Naive thymus-derived CD4-positive, alpha-beta T cell (primary cell): ENCODE measurements at places on chromosomes 7 and 10. TPM values are rescaled to one million over a fixed set of nuclear protein-coding genes. Genes with fewer than 3 reads are reported as not detected.

DPCD gene
- 0.64 TPM for total RNA-seq

GNGT1 gene
- not detected in 2 replicates for total RNA-seq

GRCh38 chr7:26022982-26023381, 129.0 kb upstream of the NFE2L3 start:
- no peaks in the 10 kb centered on the region for H3K4me1 ChIP-seq
- H3K27me3 ChIP-seq, result no peaks in the 10 kb centered on the region
- no peak overlapping the region for H3K4me3 ChIP-seq
- no peak for DNase-seq

GRCh38 chr10:103549349-103549685, 55.8 kb downstream of the NEURL1 start:
- H3K4me1 ChIP-seq, result peaks cover 4% of the 10 kb centered on the region
- no peaks in the 10 kb centered on the region for H3K27me3 ChIP-seq
- H3K27ac ChIP-seq, result no peak overlapping the region
- no peak overlapping the region for H3K4me3 ChIP-seq
- DNase-seq, result no peak
- no peaks in the 10 kb centered on the region for H3K36me3 ChIP-seq

DNA sequence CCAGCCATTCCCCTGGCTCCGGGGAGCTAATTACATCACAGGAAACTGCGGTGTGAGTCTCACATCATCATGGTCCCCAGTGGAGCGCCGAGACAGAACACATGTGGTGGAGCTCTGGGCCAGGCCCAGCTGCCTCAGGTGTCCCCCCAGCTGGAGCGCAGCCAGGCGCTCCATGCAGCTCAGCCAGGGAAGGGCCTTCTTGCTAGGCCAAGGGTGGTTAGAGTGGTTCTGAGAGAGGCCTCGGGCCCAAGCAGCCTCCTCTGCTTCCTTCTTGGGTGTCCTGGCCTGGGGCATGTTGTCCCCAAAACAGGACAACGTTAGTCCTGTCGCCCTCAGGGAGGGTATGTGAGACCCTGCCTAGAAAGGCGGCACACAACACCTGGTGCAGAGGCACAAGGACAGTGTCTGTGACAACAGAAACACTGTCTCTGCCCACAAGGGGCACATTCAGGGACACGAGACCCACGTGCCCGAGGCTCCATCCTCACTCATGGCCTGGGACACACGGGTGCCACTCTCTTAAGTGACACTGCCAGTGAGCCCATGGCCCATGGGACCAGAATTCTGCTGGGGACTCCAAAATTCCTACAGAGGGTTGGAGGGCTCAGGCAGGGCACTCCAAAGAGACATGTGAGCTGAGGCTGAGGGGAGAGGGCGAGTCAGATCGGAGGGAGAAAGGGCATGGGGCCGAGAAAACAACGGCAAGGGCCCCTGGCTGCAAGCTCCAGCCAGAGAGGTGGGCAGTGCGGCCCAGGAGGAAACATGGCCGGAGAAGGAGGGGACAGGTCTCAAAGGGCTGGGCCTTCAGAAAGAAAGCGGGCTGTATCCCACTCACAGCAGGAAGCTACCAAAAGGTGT, 37.0 kb upstream of the RET start:
- no peak overlapping the region for H3K4me3 ChIP-seq
- DNase-seq, result no peak
- H3K4me1 ChIP-seq, result no peaks in the 10 kb centered on the region
- H3K36me3 ChIP-seq, result no peaks in the 10 kb centered on the region
